ENCODE measurements at places on chromosomes 6 and 20.

GRCh38 chr20:45948742-45949541, 14.5 kb downstream of the PCIF1 start:
- DNase-seq = no peak

- DNase-seq = no peak
Observed at GRCh38 chr6:106117579-106117978, 31.4 kb downstream of the PRDM1 start.

DNA sequence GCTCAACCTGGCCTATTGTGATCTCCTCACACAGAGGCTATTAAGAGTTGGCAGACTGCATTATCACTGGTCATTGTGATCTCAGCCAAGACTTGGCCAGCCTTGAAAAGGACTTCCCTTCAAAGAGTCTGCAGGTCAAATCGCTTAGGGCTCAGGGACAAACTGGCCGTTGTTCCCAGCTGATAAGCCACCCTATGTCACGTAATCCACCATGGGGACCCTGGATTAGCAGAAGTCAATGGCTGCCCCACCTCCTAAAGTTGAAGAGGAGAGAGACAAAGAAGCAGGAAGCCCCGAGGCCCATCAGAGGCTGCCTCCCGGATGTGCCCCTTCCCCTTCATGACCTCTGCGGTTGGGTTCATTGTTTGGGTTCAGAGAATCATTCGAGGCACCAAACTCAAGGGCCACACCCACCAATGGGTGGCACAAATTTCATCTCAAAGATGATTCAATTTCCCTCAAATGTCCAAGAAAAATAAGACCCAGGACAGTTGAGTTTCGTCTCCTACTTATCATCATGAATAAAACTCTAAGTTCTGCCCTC, 56.6 kb downstream of the BPIFB1 start:
- no peak for DNase-seq

DNA sequence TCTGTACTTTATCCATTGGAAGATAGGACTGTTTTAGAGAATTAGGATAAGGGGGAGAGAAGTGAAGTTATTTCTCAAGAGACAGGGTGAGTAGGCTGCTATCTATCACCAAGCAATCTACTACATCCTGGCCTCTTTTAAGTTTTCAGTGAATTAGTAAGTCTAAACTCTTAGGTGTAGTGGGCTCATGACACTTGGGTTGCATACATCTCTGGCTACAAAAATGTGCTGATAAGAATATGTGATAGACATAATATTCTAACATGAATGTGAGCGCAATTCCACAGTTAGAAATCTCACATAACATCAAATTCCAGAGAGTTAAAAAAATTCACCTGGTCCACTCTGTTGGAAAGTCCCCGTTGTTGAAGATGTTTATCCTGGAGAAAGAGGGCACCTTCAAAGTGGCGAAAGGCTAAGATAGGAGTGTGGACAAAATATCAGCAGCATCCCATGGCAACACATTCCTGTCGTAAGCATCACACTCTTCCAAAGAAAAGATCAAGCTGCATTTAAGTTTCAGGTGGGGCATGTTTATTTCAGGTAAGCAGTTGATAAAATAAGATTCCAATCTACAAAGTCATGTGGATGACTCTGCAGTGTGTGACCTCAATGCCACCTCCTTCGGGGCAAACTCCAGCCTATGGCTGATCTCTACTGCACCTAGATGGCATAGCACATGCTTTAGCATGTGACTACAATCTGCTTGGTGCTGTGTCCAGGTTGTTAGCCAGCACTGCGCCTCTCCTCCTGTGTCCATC, 111.7 kb upstream of the NEDD9 start:
- no peak for DNase-seq

- DNase-seq = no peak
Observed at GRCh38 chr6:149041953-149042352, 275.6 kb upstream of the TAB2 start.

DNA sequence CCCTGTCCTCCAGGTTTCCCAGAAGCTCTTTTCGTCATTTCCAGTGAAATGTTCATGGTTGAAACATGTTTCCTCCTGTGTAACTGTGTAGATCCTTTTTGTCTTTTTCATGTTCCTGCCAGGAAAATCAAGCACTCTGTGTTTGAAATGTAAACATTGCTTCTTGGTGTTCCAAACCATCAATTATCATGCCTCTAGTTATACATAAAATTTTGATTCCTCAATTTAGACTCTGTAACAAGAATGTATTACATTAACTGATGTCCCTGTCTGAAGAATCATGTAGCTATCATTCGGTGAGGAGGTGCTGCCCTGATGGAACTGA, 546.3 kb upstream of the CITED2 start:
- DNase-seq = no peak
